Daoy (cell line): ENCODE measurements at places on chromosomes 6 and 20.

- no peak for DNase-seq
Observed at GRCh38 chr6:155419161-155419560, 36.5 kb downstream of the NOX3 start.

GRCh38 chr20:10478205-10478604, 43.1 kb downstream of the SLX4IP start:
- no peak for DNase-seq

DNA sequence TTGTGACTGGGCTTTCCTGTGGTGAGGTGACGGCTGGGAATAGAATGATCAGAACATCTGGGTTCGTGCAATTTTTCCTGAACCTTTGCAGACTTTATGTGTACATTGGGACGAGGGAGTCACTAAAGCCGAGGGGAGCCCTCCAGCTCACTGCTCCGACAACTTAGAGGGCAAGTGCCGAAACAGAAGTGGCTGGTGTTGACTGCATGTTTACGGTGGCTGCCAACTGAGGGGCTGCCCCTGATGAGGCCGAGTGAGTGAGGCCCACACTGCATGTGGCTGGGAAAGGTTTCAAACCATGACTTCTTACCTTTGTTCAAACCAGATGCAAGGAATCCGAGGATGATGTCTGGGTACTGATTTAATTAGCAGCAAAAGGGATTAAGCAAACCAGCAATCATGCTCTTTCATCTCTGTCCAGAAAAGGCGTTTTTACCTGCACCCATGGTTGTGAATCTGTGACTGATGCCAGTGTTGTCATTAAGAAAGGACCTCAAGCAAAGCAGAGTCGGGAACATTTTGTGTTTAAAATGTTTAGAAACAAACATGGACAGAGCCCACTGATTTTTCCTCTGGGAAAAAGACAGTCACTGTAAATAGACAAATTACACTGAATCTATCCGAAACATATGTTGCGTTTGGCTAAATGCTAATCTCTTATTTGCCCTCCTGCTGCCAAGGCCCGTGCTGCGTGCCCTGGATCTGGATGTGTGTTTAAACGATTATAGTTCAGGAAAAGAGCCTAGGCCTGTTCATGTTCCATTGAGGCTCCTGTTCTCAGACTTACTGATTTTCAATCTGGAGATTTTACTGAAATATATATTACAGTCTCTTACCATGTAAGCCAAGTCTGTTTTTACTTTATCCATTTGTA, 105.1 kb downstream of the UST start:
- DNase-seq, result no peak

DNA sequence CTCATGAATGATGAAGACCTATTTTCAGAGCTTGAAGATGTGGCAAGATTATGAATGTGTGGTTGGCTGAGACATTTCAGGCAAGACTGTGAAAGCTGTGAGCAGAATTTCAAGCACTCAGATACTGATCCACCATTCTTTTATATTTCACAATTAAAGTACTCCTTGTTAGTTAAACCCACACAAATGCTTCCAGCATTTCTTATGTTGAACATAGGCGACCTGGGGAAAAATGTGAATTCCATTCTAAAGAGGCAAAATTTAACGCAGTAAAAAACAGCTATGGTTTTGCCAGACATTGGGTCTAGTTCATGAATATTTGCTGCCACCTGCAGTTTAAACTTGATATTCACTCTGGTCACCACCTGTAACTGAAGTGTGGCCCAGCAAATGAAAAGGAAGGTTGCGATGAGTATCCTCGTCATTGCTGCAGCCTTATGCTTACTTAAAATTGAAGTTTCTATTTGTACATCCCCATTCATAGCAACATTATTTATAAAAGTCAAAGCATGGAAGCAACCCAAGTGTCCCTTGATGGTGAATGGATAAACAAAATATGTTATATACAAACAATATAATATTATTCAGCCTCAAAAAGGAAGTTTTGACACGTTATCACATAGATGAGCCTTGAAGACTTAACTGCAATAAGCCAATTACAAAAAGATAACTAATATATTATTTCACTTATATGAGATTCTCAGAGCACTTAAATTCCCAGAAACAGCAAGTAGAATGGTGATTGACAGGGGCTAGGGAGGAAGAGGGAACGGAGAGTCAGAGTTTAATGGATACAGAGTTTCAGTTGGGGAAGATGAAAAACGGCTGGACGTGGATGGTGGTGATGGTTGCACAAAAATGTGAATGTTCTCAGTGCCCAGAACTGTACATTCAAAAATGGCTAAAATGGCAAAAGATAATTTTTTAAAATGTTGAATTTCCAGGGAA, 32.4 kb upstream of the FAM184A start:
- DNase-seq, result peak; percentile 39

DNA sequence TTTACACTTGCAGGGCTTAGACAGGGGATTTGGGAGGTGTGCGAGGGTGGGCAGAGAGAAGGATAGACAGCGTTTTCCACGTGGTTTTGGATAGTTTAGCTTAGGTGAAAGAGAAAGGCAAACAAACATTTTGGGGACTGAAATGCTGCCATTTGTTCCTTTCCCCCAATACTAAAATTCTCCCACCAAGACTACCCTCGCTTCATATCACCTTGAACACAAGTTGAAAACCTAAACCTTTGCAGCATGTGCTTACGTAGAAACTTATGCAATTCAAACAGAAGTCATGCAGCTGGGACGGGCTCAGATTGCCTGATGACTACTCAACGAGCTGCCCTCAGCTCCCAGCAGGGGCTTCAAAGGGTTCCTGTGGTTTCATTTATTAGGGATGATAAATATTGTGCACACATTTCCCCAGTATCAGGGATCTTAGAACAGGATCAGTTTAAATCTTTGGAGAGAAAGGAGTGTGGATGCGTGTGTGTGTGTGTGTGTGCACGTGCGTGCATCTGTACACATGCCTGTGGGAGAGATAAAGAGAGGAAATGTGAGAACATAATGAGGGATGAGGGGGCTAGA, 77.3 kb downstream of the SLC22A23 start:
- peak; percentile 39 for DNase-seq

DNA sequence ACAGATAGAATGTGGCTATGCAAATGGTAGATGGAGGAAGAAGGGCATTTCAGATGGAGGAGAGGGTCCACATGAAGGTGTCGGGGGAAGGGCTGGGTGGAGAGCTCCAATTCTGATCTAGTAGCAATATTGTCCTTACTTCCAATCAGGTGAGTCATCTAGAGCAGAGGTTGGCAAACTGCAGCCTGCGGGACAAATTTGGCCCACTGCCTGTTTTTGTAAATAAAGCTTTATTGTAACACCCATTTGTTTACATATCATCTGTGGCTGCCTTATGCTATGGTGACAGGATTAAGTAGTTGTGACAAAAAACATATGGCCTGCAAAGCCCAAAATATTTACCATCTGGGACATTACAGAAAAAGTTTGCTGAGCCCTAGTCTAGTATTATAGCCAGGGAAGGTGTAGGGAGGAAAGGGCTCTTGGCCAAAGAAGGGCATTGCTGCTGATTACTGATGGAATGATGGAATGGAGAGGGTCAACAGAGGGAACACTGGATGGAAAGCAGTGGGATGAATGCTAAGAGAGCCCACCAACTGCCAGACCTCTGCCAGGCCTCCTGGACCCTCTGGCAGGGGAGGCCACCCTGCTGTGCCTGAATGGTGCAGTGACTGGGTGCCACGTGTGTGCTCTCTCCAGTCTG, 79.8 kb downstream of the SLC22A23 start:
- DNase-seq, result no peak

GRCh38 chr6:123562264-123562663, 74.5 kb downstream of the TRDN start:
- DNase-seq, result no peak

DNA sequence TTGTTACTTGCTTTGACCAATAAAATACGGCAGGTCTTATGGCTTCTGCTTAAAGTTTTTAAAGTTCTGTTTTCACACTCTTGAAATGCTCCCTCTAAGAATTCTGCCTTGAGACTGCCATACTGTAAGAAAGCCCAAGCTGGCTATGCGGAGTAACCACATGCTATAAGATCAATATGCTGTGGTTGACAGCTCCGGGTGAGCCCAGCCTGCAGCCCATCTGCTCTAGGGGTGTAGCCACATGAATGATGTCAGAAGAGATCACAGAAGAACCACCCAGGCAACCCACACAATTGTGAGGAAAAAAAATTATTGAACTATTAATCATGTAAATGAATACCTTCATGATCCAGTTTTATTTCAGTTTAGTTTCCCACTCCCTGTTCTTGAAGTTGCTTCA, 26.1 kb upstream of the SH3BGRL2 start:
- DNase-seq, result no peak

- no peak for DNase-seq
Observed at GRCh38 chr6:36783603-36784375, 55.5 kb downstream of the CPNE5 start.
